ENCODE measurements at places on chromosomes 2 and 18.
A peak's percentile ranks its signal among the peaks of the same experiment; 100 is the strongest.

DNA sequence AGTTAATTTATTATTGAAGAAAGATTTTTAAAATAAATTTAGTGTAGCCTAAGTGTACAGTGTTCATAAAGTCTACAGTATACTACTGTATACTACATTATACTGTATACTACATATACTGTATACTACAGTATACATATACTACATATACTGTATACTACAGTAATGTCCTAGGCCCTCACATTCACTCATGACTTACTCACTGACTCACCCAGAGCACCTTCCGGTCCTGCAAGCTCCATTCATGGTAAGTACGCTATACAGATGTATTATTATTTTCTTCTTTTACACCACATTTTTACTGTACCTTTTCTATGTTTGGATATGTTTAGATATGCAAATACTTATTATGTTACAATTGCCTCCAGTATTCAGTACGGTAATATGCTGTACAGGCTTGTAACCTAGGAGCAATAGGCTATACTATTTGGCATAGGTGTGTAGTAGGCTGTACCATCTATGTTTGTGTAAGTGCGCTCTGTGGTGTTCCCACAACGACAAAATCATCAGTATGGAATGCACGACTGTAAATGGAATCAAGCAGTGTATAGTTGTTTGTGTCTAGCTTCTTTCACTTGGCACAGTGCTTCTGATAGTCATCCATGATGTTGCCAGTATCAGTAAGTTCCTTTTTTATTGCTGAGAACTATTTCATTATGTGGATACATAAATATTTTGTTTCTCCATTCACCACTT lies 245.7 kb downstream of the MTX2 start:
- DNase-seq: no peak

- DNase-seq: no peak
These were observed 88.0 kb downstream of the TCF7L1 start for GRCh38 chr2:85221067-85221691.

DNA sequence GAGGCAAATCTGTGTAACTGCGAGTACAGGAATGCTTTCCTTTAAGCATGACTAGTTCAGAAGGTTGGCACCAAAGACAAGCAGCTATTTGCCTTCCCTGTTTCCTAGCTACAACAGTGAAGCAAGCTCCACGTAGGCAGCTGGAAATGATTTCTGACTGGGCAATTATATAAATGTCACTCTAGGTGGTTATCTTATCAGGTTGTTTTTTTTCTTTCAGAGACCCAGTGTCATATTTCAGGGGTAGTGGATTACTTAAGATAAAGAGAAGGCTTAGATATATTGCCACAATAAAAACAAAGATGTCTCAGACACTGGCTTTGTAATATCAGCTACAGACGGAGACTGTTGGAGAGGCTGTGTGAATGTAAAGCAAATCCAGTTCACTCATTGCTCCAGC lies 748.9 kb upstream of the NXPH2 start:
- DNase-seq: no peak

- DNase-seq: no peak
These were observed 1041.2 kb upstream of the CELF4 start for GRCh38 chr18:38606841-38607240.

- no peak for DNase-seq
These were observed at the start of gene LYPD1 for GRCh38 chr2:132669908-132670495. Gene LYPD1 (minus strand): TSS chr2:132670205. CDS start chr2:132669932, 273 bp downstream.

- DNase-seq: no peak
These were observed 247.5 kb downstream of the TFCP2L1 start for GRCh38 chr2:121037480-121037879.

- DNase-seq: peak; percentile 13
These were observed 576.4 kb upstream of the PIK3C3 start for GRCh38 chr18:41378598-41378997.

DNA sequence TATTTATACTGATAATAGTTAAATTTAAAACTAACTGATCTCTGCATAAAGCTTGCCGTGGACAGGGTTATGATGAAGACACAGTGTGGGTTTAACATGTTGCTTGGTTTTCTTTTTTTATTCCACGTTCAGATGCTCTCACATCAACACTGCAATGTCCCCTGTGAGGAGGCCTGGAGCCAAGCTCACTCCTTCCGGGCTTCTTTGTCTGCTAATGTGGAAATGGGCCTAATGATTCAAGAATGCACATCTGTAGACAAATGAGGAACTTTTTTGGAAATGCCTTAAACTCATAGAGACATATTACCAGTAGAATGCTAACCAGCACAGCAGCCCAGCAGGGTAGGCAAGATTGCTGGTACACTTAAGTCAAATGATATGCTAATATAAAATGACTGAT lies 208.0 kb downstream of the GALR1 start:
- DNase-seq: no peak

DNA sequence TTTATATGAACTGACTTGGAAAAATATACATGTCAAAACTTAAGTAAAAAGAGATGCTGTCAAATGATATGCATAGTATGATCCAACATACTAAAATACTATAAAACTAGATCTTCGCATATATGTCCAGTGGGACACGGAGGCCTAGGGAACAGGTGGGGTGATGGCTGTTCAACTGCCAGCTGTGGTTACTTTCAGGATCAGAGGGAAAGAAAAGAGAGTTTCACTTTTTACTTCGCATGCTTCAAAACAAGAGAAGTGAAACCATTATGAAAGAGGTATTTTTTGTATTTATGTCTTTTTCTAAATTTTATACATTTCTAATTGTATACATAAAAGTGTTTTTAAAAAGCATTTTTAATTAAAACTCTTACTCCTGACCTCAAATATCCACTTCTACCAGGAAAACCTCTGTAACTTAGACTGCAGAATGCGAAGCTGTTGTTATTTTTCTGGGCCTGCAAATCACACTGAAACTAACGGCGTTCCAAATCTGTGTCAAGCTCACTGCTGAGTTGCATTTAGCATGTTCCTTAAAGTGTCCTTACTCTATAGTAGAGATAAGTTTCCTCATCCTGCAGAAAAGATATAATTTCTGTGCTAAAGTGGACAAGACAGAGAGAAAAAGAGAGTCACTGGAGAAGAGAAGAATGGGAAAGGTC lies 97.8 kb upstream of the SLC35G4 start:
- no peak for DNase-seq

DNA sequence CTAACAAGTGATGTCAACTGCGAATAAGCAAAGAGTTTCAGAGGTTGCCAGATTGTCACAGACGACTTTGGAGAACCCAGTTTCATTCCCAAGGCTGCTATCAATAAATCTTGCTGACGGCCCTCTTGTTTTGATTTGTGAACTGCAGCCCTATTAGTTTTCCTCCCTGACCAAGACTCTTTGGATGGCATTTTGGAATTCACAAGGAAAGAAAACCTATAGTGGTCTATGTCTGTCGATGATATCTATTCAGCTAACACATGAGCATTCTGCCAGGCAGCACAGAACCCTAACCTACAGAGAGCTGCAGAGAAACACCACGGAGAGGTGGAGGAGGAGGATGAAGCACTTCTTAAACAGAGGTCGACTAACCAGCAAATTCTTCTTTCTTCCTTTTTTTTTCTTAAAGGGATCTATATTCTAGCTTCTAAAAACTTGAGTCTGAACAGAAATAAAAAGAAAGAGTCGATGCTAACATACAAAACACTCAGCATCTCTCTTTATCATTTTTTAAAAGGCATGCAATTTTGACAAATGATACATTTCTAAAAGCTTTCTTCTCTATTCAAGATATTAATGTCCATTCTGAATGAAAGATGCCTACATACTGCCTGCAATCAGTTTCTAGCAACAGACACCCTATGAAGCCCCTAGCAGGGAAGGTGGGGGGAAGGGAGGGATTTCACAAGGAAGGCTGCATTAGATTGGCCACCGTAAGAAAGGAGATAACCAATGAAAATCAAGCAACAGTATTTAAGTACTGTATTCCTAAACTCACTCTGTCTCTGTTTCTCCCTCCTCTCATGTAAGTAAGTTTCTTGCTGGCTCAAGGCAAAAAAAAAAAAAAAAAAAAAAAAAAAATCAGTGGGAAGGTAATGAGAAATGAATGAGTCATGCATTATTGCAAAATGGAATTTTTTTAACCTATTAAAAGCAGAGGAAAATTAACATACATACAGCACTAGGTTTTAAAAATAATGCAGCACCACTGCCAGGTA lies 83.0 kb upstream of the CHRNA1 start:
- DNase-seq: peak; percentile 55

DNA sequence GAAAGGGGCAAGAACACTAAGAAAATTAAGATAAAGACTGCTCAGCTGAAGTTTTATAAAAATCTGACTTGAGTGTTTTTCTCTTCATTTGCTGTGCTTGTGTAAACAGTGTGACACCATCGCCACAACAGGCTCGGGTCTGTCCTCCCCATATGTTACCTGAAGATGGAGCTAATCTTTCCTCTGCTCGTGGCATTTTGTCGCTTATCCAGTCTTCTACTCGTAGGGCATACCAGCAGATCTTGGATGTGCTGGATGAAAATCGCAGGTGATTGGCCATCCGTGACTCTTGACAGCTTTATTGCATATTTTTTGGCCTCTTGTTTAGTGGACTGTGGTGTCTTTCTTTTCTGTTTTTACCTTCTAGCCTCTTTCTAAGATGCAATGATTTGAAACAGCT lies 22.1 kb downstream of the MFF start:
- no peak for DNase-seq

DNA sequence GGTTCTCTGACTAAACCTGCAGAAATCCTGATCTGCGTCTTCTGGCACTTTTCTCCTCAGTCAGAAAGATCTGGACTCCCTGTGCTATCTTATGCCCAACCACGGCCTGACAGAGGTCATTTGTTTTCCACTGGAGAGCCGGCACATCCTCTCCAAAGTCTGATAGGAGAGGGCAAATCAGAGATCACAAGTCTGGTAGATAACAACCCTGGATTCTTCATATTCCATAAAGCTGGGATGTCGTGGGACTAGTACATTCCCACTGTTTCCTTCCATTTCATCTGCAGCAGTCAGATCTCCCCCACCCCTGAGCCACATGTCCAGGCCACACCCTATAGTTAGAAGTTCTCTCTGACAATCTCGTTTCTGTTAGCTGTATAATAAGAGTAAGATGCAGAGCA lies 157.0 kb downstream of the MGAT5 start:
- DNase-seq: no peak

DNA sequence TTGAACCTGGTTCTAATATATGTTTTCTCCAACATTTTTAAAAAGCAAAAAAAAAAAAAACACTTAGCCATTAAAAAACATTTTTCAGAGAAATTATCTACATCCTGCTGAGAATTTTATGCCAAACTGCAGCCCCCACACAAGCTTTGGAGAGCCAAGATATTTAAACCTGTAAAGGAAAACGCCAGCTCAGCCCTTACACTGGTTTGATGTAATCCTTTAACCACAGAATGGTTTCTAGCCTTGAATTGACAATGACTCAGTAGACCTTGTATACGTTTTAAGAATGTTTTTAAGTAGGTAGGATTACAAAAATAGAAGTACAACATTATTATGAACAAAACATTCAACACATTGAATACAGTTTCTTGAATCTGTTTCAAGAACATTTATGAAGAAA lies 113.6 kb downstream of the BABAM2 start:
- DNase-seq: peak; percentile 33

DNA sequence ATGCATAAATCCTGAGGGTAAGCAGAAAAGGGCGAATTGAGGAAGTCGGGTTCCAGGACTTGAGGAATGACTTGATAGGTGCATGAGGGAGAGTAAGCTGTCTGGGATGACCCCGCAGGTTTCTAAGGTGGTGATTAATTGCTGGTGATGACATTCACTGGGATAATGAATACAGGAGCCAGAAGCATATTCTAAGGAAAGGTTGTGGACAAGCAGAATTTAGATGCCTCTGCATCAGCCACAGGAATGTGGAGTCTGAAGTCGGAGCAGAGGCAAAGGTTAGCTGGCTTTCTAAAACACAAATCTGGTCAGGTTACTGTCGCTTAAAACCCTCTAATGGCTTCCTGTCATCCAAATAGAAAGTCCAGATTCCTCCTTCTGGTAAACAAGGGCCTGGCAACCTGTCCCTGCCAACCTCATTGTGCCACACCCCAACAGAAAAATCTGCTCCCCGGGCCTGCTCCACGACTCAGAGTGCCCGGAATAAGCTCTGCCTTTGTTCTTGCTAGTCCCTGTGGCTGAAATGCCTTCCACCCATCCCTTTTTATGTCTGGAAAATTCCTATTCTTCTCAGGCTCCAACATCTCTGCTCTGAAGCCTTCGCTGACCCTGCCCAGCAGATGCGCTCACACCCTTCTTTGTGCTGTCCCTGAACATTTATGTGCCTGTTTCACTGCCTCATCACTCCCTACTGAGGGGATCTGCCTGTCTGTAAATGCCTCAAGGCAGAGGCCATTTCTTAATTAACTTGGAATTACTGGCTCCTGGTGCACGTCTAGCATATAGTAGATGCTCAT lies 11.3 kb upstream of the TMEM214 start:
- no peak for DNase-seq

- DNase-seq: peak; percentile 79
These were observed 318.7 kb upstream of the NCKAP5 start for GRCh38 chr2:133886735-133887675.

DNA sequence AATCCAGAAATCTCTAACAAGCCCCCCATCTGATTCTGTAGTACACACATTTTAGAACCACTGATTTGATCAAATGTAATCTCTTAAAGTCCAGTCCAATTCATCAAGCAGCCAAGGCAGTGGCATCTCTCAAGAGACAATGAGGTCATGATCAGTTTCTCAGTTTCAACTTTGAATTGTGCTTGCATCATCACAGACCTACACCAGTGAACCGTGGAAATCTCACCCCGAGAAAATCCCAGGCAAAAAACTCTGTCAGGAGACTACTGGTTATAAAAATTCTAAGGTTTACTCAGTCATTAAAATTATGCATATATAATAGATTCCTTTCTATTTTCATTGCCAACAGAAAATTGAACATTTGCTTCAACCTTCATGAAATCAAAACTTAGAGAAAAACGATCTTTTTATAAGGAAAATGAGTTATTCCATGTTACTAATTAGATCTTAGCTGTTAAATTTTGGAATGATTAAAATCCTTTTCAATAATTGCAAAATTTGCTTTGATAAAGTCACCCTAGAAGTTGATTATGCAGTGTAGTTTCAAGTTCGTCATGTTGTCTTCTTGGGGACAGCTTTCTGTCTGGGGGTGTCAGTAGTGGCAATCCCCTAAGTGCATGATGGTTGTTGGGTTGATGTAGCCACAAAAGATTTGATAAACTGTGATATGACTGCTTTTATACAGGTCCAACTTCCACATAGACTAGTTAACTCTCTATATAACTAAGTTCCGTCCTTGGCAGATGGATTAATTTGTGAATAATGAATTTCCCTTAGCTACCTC lies 235.0 kb downstream of the CAMKMT start:
- DNase-seq: no peak

- DNase-seq: no peak
These were observed 175.7 kb downstream of the PIEZO2 start for GRCh38 chr18:10973567-10974203.

DNA sequence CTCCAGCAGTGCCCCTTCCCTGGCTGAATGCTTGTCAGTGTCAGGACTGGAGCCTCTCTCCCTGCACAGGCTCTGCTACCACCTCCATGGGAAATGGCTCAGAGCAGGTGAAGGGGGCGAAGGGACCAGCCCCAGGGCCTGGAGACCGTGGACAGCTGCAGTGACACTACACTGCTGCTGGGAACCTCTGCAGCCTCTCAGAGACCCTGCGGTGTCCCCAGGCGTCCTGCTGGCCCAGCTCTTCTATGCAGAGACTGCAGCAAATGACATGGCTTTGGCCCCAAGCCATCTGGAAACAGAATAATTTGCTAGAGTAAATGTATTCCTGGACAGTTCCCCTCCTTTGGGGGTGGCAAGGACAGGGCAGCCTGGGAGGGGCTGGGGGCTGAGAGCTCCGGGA lies 53.2 kb downstream of the CIB4 start:
- no peak for DNase-seq

GRCh38 chr2:54602736-54603322 lies 120.6 kb upstream of the EML6 start:
- DNase-seq: no peak

Measured in amniotic stem cell (primary cell).